ENCODE measurements at places on chromosomes 7 and 10.

DNA sequence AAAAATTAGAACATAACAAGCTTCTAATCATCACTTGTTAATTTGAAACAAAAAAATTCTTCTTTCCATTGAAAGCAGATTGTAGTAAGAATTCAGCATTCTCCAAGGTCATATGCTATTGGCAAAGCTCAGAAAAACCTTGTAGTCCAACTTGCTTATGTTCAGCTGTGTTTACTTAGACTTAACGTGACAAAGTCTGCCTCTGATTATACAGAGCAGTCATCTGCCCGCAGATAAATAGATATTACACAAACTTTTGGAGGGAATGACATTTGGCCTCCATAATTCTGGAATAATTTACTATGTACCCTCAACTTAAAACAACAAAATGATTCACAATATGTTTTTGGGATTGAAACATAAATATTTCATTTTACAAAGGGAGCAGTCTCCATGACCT, 45.8 kb downstream of the MKX start:
- no peak for DNase-seq
- H3K27ac ChIP-seq = no peak overlapping the region
- H3K4me1 ChIP-seq = peaks cover 3% of the 10 kb centered on the region
- no peak overlapping the region for H3K4me3 ChIP-seq

DNA sequence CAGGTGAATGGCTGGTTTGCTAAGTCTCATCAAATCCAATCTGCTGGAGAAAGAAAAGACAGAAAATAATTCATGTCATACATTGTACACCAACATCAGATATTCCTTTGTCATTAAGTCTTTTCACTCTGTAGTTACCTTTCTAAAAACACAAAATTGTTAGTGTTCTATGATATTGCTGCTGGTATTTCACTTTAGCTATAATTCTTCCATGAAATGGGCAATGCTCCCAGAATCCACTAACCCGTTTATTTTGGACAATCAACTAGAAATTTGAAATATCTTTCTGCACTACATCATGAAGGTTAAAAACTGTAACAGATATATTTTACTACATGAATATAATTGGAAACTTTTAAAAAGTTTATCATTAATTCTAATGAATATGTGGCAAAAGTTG, 181.3 kb downstream of the C7orf25 start:
- no peak overlapping the region for H3K27ac ChIP-seq
- no peak overlapping the region for H3K4me3 ChIP-seq
- H3K27me3 ChIP-seq = no peaks in the 10 kb centered on the region
- no peaks in the 10 kb centered on the region for H3K4me1 ChIP-seq
- no peaks in the 10 kb centered on the region for H3K36me3 ChIP-seq
- DNase-seq = no peak

- H3K4me1 ChIP-seq = no peaks in the 10 kb centered on the region
- H3K27ac ChIP-seq = no peak overlapping the region
- DNase-seq = no peak
- H3K4me3 ChIP-seq = no peak overlapping the region
- H3K27me3 ChIP-seq = no peaks in the 10 kb centered on the region
- no peaks in the 10 kb centered on the region for H3K36me3 ChIP-seq
Measured at GRCh38 chr10:78434886-78435285, 401.2 kb downstream of the RPS24 start.

- no peaks in the 10 kb centered on the region for H3K27me3 ChIP-seq
- H3K27ac ChIP-seq = no peak overlapping the region
- no peak for DNase-seq
- no peaks in the 10 kb centered on the region for H3K36me3 ChIP-seq
- H3K4me3 ChIP-seq = peak overlapping the region; percentile 85
Measured at GRCh38 chr10:122373721-122374120, 787 bp upstream of the PLEKHA1 start.

- H3K4me3 ChIP-seq = no peak overlapping the region
- no peaks in the 10 kb centered on the region for H3K36me3 ChIP-seq
- H3K27me3 ChIP-seq = no peaks in the 10 kb centered on the region
- H3K4me1 ChIP-seq = no peaks in the 10 kb centered on the region
Measured at GRCh38 chr7:30928254-30928872, 16.7 kb downstream of the AQP1 start.

DNA sequence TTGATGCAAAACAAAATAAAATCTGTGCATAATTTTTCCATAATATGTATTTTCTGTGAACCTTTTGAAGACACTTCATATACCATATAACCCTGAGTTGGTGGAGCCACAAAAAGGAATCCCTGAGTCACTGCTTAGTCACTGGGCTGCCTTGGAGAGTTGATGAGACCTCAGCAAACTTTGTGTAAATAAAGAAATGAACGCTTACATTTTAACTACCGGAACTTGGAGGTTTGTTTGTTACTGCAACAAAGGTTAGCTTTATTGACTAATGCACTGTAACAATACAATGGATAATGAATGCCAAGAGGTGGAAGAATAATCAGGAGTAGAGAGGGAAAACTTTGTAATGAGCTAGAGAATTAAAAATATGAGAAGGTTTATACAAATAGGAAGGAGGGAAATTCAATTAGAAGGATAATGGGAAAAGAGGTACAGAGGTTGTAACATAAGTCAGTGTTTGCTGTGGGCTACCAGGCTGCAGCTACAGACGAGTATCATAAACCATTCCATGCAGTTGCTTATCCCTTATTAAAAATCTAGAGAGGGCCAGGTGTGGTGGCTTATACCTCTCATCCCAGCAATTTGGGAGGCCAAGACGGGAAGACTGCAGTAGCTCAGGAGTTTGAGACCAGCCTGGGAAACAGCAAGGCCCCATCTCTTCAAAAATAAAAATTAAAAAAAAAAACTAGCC, 1042.1 kb downstream of the TYW1 start:
- no peak for DNase-seq
- no peak overlapping the region for H3K27ac ChIP-seq
- no peaks in the 10 kb centered on the region for H3K27me3 ChIP-seq
- H3K4me1 ChIP-seq = no peaks in the 10 kb centered on the region
- no peak overlapping the region for H3K4me3 ChIP-seq

DNA sequence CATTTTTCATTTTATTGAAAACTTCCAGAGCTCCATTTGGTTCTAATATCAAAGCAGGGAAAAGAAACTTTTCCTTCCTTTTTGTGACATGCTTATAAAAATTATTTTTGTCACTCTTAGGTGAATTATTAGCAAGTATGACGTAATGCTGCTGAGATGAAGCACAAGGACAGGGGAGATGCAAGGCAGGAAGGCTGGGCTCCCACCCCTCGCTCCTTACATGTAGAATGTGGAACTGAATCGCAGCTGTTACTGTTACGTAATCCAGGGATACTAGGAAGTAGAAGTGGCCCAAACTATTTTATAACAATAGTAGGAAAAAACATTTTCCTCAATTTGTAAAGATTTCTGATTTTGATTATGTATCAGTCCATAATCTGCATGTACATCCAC, 17.1 kb upstream of the GTPBP4 start:
- H3K27ac ChIP-seq = no peak overlapping the region
- H3K27me3 ChIP-seq = no peaks in the 10 kb centered on the region
- DNase-seq = no peak
- no peaks in the 10 kb centered on the region for H3K4me1 ChIP-seq

GRCh38 chr10:125000366-125001312, 58.7 kb downstream of the ZRANB1 start:
- H3K4me1 ChIP-seq = no peaks in the 10 kb centered on the region
- H3K27ac ChIP-seq = no peak overlapping the region
- H3K4me3 ChIP-seq = no peak overlapping the region
- H3K27me3 ChIP-seq = no peaks in the 10 kb centered on the region
- DNase-seq = no peak

GRCh38 chr7:120933475-120933874, 17.1 kb upstream of the ING3 start:
- no peaks in the 10 kb centered on the region for H3K27me3 ChIP-seq
- H3K4me3 ChIP-seq = no peak overlapping the region
- no peak overlapping the region for H3K27ac ChIP-seq
- H3K36me3 ChIP-seq = no peaks in the 10 kb centered on the region
- DNase-seq = no peak

- H3K4me3 ChIP-seq = no peak overlapping the region
- H3K4me1 ChIP-seq = no peaks in the 10 kb centered on the region
- H3K36me3 ChIP-seq = peaks cover 3% of the 10 kb centered on the region
- no peaks in the 10 kb centered on the region for H3K27me3 ChIP-seq
Measured at GRCh38 chr10:78382047-78382446, 348.4 kb downstream of the RPS24 start.

GRCh38 chr7:122316467-122317388, 12.2 kb upstream of the FEZF1 start:
- peaks cover 4% of the 10 kb centered on the region for H3K4me1 ChIP-seq
- H3K27ac ChIP-seq = no peak overlapping the region
- peaks cover 22% of the 10 kb centered on the region for H3K27me3 ChIP-seq
- peak; percentile 70 for DNase-seq
- H3K36me3 ChIP-seq = no peaks in the 10 kb centered on the region

GRCh38 chr10:73827346-73828089, 16.1 kb upstream of the NDST2 start:
- no peak for DNase-seq
- no peaks in the 10 kb centered on the region for H3K4me1 ChIP-seq

DNA sequence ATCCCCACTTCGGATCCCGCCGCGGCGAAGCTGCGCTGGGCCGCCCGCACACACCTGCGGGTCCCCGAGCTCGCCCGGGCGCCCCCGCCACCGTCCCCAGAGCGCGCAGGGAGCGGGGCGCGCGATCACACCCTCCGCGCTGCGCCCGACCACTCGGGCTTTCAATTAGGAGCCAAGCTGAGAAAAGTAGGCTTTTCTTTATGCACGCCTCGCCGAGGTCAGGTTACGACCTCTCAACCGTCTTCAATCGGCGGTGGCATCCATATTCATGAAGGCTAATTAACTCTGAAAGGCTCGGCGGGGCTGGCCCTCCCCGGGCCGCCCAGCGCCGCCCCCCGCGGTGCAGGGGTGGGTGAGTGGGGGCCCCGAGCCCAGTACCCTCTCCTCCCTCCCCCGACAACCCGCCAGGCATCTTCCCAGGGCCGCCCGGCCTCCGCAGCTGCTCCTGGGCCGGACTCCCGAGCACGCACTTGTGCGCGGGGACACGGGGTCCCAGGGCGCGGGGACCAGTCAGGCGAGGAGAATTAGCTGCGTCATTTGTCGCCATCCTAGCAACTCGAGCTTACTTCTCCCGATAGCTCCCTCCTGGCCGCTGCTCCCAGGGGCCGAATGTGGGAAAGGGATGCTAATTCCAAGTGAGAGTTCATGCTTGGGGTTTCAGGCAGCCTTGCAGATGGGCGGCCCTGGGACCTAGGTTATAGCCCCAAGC, 155.5 kb upstream of the LYZL2 start:
- no peaks in the 10 kb centered on the region for H3K4me1 ChIP-seq
- no peak overlapping the region for H3K27ac ChIP-seq
- no peaks in the 10 kb centered on the region for H3K27me3 ChIP-seq
- peak overlapping the region; percentile 70 for H3K4me3 ChIP-seq

- no peaks in the 10 kb centered on the region for H3K27me3 ChIP-seq
- DNase-seq = no peak
Measured at GRCh38 chr10:89224739-89225443, 17.8 kb upstream of the CH25H start.

DNA sequence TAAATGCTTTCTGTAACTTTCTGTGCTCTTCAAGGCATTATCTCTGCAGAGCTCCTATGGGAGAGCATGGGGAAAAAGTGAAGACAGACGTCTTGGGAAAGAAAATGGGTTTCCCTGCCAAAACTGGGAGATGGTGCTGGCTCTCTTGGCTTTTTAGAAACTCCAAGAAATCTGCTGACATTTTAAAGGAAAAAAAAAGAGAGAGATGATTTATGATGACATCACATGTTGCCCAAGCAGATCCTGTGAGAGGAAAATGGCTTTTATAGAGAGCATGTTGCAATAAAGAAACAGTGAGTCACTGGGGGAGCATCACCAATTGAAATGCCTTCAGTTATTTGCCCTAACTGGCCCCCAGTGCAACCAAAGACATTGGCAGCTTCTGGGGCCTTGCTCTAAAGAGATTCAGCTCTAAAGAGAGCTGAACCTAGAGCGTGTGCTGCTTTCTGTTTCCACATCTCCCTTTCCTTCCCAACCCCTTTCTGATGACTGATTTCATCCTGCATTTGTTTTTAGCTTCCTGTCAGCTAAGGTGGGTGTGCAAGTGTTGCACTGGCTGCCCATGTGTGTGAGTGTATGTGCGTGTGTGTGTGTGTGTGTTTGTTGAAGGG, 37.7 kb downstream of the LRMDA start:
- H3K4me3 ChIP-seq = no peak overlapping the region
- H3K36me3 ChIP-seq = no peaks in the 10 kb centered on the region
- DNase-seq = no peak
- H3K4me1 ChIP-seq = peaks cover 3% of the 10 kb centered on the region
- no peaks in the 10 kb centered on the region for H3K27me3 ChIP-seq
- H3K27ac ChIP-seq = no peak overlapping the region

DNA sequence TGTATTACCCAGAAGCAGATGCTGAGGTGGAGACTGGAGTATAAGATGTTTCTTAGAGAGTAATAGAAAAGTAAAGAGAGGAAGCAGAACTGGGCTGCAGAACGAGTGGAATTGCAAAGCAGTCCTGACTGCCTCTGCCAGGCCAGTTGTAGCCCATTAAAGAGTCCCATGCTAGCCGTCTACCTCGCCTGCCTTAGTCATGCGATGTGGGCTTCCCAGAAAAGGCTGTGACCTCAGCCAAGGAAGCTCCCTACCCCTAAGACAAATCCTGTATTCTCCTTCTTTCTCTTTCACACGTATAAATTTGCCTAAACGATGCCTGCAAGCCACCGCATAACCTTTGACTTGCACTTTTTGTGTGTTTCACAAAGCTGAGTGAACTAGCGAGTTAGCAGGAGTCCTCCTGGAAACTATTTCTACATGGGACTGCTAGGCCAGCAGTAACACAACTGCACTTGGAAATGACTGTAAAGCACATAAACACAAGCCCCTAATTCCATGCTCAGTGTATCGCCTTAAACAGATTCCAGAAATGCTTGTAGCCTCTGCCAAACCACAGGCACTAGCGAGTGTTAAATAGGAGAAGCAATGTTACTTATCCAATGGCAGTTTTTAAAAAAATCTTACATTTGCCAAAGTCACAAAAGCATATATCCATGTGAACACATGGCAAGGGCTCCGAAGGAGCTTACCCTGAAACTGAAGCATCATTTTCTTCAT, 47.4 kb upstream of the GNAI1 start:
- H3K27ac ChIP-seq = no peak overlapping the region
- no peaks in the 10 kb centered on the region for H3K36me3 ChIP-seq
- H3K4me1 ChIP-seq = no peaks in the 10 kb centered on the region
- no peak for DNase-seq

- peaks cover 1% of the 10 kb centered on the region for H3K36me3 ChIP-seq
- no peak overlapping the region for H3K4me3 ChIP-seq
- no peak for DNase-seq
Measured at GRCh38 chr10:69332278-69333010, 54.1 kb downstream of the HK1 start.

DNA sequence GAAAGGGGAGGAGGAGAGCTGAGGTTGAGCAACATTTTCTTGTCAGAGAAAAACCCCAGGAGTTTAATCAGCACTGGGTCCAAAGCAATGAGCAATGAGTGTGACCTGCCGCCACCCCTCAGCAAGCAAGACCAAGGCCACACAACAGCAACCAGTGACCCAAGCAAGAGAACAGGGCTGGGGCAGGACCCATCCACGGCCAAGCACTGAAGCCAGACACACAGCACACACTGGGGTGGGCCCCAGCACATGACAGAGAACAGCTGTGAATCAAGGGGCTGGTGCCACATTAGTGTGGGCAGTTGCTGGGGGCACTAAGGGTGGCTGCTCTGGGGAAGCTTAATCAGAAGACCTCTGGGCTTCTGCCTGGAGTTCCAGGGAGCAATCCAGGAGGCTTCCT, 16.2 kb downstream of the TMEM72 start:
- no peak overlapping the region for H3K4me3 ChIP-seq
- H3K27ac ChIP-seq = no peak overlapping the region
- H3K36me3 ChIP-seq = no peaks in the 10 kb centered on the region
- peak; percentile 13 for DNase-seq

GRCh38 chr7:144787127-144787526, 48.7 kb downstream of the TPK1 start:
- H3K27ac ChIP-seq = no peak overlapping the region
- no peaks in the 10 kb centered on the region for H3K36me3 ChIP-seq
- H3K27me3 ChIP-seq = no peaks in the 10 kb centered on the region
- no peak for DNase-seq
- H3K4me3 ChIP-seq = no peak overlapping the region
